Keratinocyte (primary cell): ENCODE measurements at places on chromosomes 6 and 20. TPM values are rescaled to one million over a fixed set of nuclear protein-coding genes. Genes with fewer than 3 reads are reported as not detected.

- H3K27ac ChIP-seq: no peak overlapping the region
- no peaks in the 10 kb centered on the region for H3K36me3 ChIP-seq
- H3K4me3 ChIP-seq: no peak overlapping the region
- DNase-seq: no peak
Measured at GRCh38 chr20:37327748-37328147, 18.2 kb upstream of the SRC start.

GRCh38 chr6:132085731-132086130 lies 134.6 kb upstream of the CCN2 start:
- H3K4me1 ChIP-seq: peaks cover 17% of the 10 kb centered on the region
- no peak for DNase-seq
- H3K36me3 ChIP-seq: no peaks in the 10 kb centered on the region
- H3K27me3 ChIP-seq: no peaks in the 10 kb centered on the region
- H3K27ac ChIP-seq: no peak overlapping the region
- H3K4me3 ChIP-seq: no peak overlapping the region

DNA sequence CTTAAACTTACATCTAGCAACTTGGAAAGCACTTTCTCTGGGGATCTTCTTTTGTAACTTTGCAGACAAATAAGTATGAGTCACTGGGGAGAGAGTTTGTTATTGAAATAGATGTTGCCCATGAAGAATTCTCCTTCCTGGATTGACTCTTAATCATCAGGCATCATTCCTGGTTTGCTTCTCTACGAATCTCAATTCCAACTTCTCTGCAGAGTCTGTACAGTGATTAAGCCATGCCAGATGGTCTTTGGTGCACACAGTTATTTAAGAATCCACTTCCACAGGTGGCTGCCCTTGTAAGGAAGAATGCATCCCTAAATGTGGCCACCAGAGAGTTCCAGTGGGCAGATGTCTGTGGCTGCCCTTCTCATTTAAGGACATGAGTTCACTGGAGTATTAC lies 25.7 kb downstream of the MYCT1 start:
- no peak for DNase-seq
- H3K27me3 ChIP-seq: no peaks in the 10 kb centered on the region
- H3K36me3 ChIP-seq: no peaks in the 10 kb centered on the region
- H3K27ac ChIP-seq: no peak overlapping the region
- H3K4me1 ChIP-seq: no peaks in the 10 kb centered on the region
- H3K4me3 ChIP-seq: no peak overlapping the region

DNA sequence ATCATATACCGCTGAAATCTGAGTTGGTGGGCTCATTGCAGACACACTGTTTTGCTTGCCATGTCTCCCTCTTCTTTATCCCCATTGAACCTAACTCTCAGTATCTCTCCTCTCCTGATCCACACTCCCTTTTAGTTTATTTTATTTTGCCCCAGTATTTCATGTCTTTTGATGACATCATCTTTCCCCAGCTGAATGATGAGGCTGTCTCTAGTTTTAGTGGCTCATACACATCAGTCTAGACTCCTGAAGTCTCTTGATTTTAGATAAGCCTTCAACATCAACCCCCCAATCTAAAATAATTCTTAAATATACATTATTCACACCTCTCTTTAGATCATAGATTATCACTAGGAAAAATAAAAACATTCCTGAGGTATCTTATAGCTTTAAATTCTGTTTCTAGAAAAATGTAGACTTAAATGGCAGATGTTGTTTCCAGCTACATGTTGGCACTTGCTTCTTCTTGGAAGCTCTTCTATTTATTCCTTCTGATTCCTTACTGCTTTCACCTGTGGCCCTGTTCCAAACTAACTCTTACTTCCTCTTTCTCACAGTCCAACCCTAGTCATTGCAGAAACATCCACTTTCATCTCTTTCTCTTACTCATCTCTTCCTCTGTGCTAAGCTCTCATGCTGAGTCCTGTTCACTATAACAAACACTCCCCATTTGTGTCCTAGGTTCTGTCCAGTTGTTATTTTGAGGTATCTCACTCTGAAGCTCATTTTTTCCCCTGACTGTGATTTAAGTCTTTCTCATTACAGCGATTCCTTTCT lies 191.9 kb upstream of the SLC35B3 start:
- peak overlapping the region; percentile 96 for H3K27ac ChIP-seq
- H3K36me3 ChIP-seq: no peaks in the 10 kb centered on the region
- peak; percentile 77 for DNase-seq
- no peaks in the 10 kb centered on the region for H3K27me3 ChIP-seq
- peaks cover 27% of the 10 kb centered on the region for H3K4me1 ChIP-seq

- H3K4me1 ChIP-seq: peaks cover 15% of the 10 kb centered on the region
- H3K27me3 ChIP-seq: no peaks in the 10 kb centered on the region
- peak; percentile 49 for DNase-seq
- H3K27ac ChIP-seq: no peak overlapping the region
- no peak overlapping the region for H3K4me3 ChIP-seq
Measured at GRCh38 chr6:144415835-144416237, 130.7 kb downstream of the UTRN start.

- peaks cover 28% of the 10 kb centered on the region for H3K4me1 ChIP-seq
- H3K36me3 ChIP-seq: no peaks in the 10 kb centered on the region
- DNase-seq: no peak
Measured at GRCh38 chr6:27867945-27868300, 44.3 kb downstream of the OR2B2 start.

DNA sequence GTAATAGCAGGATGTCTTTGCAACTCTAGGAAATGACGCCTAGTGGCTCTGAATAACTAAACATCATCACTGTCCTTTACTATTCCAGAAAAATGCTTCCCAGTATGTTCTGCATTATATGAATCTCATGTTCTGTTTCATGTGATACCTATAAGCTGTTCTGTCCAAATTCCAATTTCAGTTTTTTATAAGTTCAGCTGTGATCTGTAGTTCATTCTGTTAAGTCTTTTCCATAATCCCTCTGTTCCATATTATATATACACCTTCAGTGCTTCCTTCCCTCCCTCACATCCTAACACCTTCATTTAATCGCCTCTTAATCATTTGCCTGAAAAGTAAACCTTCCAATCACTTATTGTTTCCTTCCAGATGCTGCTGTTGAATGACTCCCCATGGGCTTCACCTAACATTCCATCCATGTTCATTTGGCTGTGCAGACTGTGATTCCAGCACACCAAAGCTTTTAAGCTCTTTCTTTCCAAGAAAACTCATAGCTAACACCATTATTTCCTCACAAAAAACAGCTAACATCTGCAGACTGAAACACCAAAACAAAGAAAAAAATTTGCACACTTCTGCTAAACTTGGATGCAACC lies 18.6 kb downstream of the HMGCLL1 start:
- no peak for DNase-seq
- H3K36me3 ChIP-seq: no peaks in the 10 kb centered on the region
- H3K4me1 ChIP-seq: no peaks in the 10 kb centered on the region
- no peak overlapping the region for H3K4me3 ChIP-seq
- H3K27ac ChIP-seq: no peak overlapping the region

GRCh38 chr6:97292671-97293070 lies 9.7 kb upstream of the MMS22L start:
- no peak overlapping the region for H3K27ac ChIP-seq
- no peaks in the 10 kb centered on the region for H3K4me1 ChIP-seq
- DNase-seq: no peak
- no peak overlapping the region for H3K4me3 ChIP-seq
- H3K36me3 ChIP-seq: no peaks in the 10 kb centered on the region
- no peaks in the 10 kb centered on the region for H3K27me3 ChIP-seq

DNA sequence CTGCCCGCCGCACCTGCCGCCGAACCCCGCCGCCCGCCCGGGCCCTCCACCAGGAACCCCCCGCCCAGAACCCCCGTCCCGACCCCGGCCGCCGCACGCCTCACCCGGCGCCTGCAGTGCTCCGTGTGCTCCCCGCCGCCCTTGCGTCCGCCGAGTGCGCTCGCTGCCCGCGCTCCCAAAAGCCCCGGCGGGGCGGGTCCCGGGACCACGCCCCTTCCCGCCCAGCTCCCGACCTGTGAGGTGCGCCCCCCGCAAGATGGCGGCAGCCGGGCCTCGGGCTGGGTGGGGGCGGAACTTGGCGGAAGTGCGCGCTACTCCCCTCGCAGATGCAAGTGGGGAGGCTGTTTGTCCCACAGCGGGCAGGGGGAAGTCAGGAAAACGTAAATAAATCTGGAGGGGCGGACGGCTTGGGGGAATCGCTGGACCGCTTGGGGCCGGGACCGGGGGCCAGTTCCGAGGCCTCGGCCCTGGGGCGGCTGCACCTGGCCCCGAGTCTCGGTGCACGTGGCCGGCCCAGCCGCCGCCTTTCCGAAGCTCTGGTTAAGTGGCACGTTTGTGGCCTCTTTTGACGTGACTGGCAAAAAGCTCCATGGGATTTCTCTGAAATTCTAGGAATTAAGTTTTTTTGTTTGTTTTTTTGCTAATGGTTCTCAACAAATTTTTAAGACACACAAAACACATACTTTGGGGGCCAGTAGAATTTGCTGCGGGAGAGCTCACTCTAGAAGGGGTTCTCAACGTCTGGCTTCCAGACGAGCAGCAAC lies at the start of gene EZR:
Gene EZR, minus strand, starts transcription at position 156 of the 764 bp plus-strand sequence. CDS start 1,275 bp downstream, outside the sequence.
- H3K36me3 ChIP-seq: peaks cover 5% of the 10 kb centered on the region
- peaks cover 25% of the 10 kb centered on the region for H3K4me1 ChIP-seq
- no peak for DNase-seq
- H3K27me3 ChIP-seq: no peaks in the 10 kb centered on the region
- peak within 1 kb of the TSS; percentile 74 for H3K4me3 ChIP-seq
- peak within 1 kb of the TSS; percentile 98 for H3K27ac ChIP-seq

GRCh38 chr6:140256248-140256647 lies 881.8 kb upstream of the CITED2 start:
- no peaks in the 10 kb centered on the region for H3K4me1 ChIP-seq
- H3K27ac ChIP-seq: no peak overlapping the region
- no peaks in the 10 kb centered on the region for H3K36me3 ChIP-seq
- no peak for DNase-seq
- no peak overlapping the region for H3K4me3 ChIP-seq
- no peaks in the 10 kb centered on the region for H3K27me3 ChIP-seq

DNA sequence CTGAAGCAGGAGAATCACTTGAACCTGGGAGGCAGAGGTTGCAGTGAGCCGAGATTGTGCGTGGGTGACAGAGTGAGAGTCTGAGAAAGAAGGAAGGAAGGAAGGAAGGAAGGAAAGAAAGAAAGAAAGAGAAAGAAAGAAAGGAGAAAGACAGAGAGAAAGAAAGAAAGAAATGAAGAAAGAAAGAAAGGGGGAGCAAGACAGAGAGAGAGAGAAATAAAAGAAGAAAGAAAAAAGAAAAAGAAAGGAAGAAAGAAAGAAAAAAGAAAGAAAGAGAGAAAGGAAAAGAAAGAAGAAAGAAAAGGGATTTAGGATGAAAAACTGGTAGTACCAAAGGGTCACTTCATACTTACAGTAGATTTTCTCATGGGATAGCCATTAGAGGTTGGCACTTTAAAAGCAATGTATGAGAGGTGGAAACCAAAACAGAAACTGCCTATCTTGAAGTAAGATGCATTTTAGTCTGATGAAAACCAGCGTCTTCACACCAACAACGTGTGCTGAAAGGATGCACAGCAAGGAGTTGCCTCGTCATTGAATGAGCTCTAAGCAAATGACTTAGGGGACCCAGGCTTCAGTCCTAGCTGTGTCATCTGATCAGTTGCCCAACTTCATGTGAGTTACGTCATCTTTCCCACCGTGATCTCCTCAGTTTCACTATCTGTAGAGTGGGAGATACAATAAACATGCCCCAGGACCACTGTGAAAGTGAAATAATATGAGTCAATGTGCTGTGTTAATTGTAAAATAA lies 133.9 kb upstream of the NEDD9 start:
- no peaks in the 10 kb centered on the region for H3K36me3 ChIP-seq
- peaks cover 39% of the 10 kb centered on the region for H3K4me1 ChIP-seq
- H3K27ac ChIP-seq: no peak overlapping the region

DNA sequence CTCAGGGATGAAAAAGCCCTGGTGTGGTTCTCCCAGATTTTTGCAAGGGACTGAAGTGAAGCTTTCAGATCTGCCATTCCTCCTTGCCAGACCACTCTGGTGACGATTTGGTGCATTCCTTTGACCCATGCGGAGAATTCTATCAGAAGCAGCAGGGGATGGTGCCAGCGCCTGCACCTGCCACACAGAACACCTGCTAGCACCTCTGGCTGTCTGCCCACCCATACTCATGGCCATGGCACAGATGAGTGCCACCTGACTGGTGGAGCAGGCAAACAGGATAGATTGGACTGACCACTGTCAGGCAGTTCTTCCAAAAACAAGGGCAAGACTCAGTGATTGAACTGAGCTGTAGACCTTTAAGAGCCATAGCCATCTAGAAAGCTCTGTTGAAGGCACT lies 107.1 kb downstream of the CDYL start:
- no peak overlapping the region for H3K4me3 ChIP-seq
- H3K27me3 ChIP-seq: no peaks in the 10 kb centered on the region
- no peak overlapping the region for H3K27ac ChIP-seq
- DNase-seq: no peak
- no peaks in the 10 kb centered on the region for H3K4me1 ChIP-seq

Gene CFAP61
- 0.15 to 0.61 TPM (median 0.25 TPM) in 3 replicates for polyA plus RNA-seq

Gene POLR3F
- 8.0 to 12.2 TPM (median 12.0 TPM) in 3 replicates for polyA plus RNA-seq

Gene TRIM15
- polyA plus RNA-seq: not detected in 3 replicates

Gene WFDC10B
- 0.10 TPM in 1 of 3 replicates, not detected in the others for polyA plus RNA-seq

Gene LHFPL5
- not detected in 3 replicates for polyA plus RNA-seq
